Activated T-cell treated with anti-CD3 and anti-CD28 coated beads, Interleukin-2, amount 50 U/mL, for 72 hours (primary cell): ENCODE measurements at places on chromosomes 12 and 14.

GRCh38 chr12:88658009-88658408 is 77.7 kb upstream of the KITLG start:
- DNase-seq: no peak

- DNase-seq: no peak
Measured at GRCh38 chr12:92065639-92066038, 80.0 kb downstream of the BTG1 start.

DNA sequence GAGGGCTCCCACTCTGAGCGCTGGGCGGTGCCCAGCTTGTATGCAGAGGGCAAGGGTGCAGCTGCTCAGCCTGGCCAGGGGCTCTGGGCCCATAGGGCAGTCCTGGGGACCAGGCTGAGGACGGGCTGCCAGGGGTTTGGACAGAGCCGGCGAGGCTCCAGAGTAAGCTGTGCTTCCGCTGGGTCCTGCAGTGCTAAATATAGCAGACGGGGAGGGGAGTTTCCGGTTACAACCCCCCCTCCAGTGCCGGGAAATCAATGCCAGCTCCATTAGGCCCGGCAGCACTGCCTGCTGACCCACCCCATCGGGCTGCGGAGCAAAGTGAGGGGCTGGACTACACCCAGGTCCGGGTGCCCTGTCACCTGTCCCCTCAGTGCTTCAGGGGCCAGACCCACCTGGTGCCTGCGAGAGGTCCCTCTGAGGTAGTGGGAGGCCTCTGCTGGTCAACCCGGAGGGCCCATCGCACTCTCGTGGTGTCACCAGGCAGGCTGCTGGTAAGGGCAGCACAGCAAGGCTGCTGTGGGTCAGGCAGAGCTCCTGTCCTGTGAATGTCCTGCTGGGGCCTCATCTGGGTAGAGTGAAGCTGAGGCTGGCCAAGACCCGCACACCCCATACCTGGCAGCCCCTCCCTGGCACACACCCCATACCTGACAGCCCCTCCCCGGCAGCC is 2.6 kb upstream of the JAG2 start:
- DNase-seq: no peak

DNA sequence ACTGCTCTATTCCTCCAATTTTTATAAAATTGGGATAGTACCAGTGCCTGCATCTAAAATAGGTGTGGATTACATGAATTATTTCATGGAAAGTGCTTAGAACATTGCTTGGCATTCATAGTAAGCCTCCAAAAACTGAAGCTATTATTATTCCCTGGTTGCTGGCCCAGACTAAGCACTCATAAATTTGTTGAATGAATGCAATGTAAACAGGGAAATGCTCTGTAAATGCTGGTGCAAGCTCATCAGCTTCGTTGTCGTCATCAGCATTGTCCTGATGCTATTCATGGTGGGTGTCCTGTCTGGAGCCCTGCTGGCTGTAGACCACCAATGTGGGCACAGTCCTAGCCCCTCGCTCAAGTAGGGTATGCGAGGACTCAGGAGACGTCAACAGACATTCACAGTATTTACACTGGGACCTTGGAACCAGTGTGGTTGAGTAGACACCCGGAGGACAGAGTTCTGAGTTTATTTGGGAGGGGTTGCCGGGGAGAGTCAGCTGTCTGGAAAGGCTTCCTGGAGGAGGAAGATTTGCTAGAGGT is 16.5 kb downstream of the BDKRB2 start:
- DNase-seq: no peak

DNA sequence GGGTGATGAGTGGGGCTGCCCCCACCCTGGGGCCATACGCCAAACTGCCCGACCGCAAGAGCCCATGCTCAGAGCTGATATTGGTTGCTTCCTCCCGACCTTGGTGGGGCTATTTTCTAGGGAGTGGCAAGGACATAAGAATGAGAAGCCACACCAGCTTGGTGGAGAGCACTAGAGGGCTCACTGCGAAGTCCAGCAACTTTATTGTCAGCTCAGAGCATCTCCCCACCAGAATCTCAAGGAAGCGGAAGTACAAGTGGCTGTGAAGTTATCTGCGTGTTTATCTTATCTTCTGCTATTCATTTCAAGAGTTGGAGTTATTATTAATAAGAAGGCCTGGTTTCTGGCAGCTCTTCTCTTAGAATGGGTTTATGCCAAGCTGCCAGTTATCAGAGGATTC is 4.9 kb upstream of the PLXNC1 start:
- no peak for DNase-seq

DNA sequence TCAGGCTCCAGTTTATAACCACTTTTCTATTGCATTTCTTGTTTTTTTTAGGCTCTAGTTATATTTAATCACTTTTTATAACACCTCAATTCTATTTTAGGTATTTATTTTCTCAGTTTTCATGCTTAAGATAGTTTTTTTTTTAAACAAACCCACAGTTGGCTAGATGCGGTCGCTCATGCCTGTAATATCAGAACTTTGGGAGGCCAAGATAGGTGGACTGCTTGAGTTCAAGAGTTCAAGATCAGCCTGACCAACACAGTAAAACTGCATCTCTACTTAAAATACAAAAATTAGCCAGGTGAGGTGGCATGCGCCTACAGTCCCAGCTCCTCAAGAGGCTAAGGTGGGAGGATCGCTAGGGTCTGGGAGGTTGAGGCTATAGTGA is 93.0 kb downstream of the PPP1R12A start:
- no peak for DNase-seq

- no peak for DNase-seq
Measured at GRCh38 chr14:32572867-32573150, 243.7 kb downstream of the AKAP6 start.

GRCh38 chr14:83255015-83255726 is 1721.5 kb upstream of the SEL1L start:
- no peak for DNase-seq

DNA sequence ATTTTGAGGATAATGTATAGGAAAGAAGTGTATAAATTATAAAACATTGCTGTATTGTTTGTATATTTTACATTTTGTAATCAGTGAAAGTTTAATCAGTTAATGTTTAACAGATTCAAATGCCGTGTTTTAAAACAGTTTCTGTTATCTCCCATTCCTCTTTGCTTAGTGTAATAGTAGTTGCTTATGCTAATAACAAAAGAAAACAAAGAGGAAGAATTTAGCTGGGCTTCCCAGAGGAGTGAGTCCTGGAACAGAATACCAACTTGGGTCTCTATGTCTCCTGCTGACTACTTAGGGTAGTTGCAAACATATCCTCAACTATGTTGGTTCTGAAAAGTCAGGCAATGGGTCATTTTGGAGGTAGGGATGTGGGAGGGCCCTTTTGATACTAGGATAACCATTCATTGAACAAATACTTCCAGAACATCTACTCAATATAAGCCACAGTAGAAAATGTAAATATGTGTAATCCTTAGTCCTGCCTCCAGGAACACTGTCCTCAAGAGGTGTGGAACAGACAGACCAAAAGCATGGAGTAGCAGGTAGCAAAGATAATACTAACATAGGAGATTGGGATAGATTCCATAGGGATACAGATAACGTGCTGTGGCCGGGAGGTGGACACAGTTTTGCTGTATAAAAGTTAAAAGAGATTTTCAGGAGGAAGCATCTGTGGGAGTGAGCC is 36.1 kb upstream of the EVL start:
- no peak for DNase-seq

- DNase-seq: no peak
Measured at GRCh38 chr14:56135001-56135400, 16.8 kb downstream of the PELI2 start.

DNA sequence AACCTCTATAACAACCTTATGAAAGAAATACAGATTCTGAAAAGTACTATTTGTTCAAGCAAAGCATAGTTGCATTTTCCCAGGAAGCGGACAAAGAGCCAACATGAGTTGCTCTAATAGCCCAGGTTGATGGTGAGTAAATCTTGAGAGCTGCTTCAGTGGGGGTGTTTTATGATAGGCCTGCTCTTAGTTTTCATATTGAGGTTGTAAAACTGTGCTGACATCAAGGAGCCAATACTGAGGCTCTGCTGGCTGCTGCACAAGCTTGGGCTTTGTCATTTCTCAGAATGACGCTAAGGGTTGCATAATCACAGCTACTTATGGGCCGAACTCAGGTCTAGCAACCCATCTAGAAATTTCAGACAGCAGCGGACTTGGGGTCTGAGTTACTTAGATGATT is 11.5 kb downstream of the TBC1D30 start:
- no peak for DNase-seq

DNA sequence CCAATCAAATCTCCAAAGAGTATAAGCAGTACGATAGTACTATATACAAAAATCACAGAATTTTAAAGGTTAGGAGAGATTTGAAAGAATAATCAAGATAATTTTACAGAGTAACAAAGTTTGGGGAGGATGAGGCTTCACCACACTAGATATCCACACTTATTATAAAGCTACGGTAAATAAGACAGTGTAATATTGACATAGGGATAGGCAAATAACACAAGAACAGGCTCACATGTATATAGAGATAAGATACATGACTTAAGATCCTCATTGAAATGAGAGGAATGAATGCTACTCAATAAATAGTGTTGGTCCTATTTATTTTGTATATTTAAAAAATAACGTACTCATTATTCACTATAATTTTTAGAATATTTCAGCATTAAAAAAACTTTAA is 26.2 kb downstream of the NUMB start:
- no peak for DNase-seq
